SJSA1 (cell line): ENCODE measurements at places on chromosomes 4 and X. TPM values are rescaled to one million over a fixed set of nuclear protein-coding genes. Genes with fewer than 3 reads are reported as not detected.

Gene NIPAL1
- total RNA-seq, result 0.91 and 2.4 TPM in 2 replicates

Gene PPARGC1A
- 0.18 and 0.19 TPM in 2 replicates for total RNA-seq

Gene SPATA18
- total RNA-seq, result 0.11 TPM in 1 of 2 replicates, not detected in the other

DNA sequence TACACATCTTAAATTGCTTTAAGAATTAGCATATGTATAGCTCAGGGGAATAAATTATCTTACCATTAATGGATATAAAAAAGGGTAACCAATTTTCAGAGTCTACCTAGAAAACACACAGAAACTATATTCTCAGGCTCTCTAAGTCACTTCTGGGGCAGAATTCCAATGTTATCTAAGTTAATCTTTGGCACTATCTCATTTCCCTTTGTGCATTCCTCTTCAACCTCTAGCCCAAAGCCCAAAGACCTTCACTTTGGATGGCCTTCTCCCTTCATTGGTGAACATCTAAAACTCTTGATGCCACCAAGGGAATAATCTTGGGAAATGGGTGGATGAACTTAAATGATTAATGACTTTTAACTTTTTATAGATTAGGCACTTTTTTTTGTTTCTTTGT, 108.3 kb downstream of the APBB2 start:
- DNase-seq, result no peak
- H3K27me3 ChIP-seq, result no peaks in the 10 kb centered on the region
- no peaks in the 10 kb centered on the region for H3K4me1 ChIP-seq
- H3K4me3 ChIP-seq, result no peak overlapping the region
- no peak overlapping the region for H3K27ac ChIP-seq

DNA sequence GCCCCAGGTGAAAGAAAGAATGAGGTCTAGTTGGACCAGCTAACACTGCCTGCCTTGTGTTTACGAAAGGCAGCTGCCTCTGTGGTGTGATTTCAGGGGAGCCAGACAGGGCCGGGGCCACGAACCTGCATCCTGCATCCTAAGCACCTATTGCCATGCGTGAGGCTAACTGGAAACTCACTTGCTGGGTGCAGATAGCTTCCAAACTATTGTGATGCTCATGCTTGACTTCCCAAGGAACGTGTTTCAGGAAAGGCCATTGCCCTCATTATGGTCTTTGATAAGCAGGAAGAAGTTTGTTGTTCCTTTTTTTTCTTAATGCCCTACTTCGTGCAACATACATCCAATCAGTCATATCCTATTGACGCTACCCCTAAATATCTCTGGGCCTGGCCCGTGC, 2.3 kb upstream of the IRF2 start:
- no peaks in the 10 kb centered on the region for H3K27me3 ChIP-seq
- H3K27ac ChIP-seq, result no peak overlapping the region
- H3K4me3 ChIP-seq, result no peak overlapping the region
- H3K36me3 ChIP-seq, result peaks cover 9% of the 10 kb centered on the region
